ENCODE measurements at places on chromosomes 5 and 9. TPM values are rescaled to one million over a fixed set of nuclear protein-coding genes. Genes with fewer than 3 reads are reported as not detected.

DNA sequence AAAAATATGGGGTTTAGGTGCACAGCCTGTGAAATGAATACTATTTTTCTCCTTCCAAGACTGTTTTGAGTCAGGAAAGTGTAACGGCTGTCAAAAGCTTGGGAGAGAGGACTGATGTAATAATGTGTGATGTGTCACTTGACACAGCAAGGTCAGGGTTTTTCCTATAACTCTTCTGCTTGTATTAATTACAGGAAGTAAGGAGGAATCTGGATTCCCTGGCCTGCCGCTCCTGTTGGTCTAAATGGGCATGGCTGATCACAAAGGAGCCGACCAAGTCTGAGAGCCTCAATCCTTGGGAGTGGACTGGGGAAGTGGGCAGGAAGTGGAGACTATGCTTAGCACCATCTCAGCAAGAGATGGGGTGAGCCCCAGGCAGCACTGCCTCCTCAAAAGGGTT is 16.7 kb upstream of the SLC28A3 start:
- no peak overlapping the region for H3K4me3 ChIP-seq
- H3K27ac ChIP-seq, result no peak overlapping the region
- no peaks in the 10 kb centered on the region for H3K27me3 ChIP-seq
- H3K4me1 ChIP-seq, result no peaks in the 10 kb centered on the region
- DNase-seq, result peak; percentile 19

The ADGRD2 gene
- not detected for total RNA-seq

GRCh38 chr9:16627967-16628366 is 242.5 kb downstream of the BNC2 start:
- DNase-seq, result peak; percentile 97
- no peaks in the 10 kb centered on the region for H3K36me3 ChIP-seq
- H3K27me3 ChIP-seq, result no peaks in the 10 kb centered on the region
- peak overlapping the region; percentile 68 for H3K27ac ChIP-seq

DNA sequence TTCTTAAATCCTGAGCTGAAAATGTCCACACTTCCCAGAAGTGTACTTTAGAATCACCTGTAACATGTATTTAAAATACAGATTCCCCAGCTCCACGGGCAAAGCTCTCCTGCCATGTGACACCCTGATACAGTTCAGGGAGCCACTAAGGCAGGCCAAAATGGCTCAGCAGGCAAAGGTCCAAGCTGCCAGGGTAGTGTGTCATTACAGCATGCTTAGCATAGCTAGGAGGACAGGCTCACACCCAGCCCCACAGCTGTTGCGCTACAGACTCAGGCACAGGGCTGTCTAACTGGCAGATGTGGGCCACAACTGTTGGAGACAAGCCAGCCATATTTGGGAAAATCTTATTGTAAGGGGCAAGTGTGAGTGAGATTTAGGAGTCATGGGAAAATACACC is 73.0 kb downstream of the C9orf85 start:
- DNase-seq, result peak; percentile 84
- H3K27ac ChIP-seq, result no peak overlapping the region
- H3K4me1 ChIP-seq, result peaks cover 11% of the 10 kb centered on the region
- H3K36me3 ChIP-seq, result no peaks in the 10 kb centered on the region

The SLC6A7 gene
- not detected for total RNA-seq

The GPR151 gene
- not detected for total RNA-seq

DNA sequence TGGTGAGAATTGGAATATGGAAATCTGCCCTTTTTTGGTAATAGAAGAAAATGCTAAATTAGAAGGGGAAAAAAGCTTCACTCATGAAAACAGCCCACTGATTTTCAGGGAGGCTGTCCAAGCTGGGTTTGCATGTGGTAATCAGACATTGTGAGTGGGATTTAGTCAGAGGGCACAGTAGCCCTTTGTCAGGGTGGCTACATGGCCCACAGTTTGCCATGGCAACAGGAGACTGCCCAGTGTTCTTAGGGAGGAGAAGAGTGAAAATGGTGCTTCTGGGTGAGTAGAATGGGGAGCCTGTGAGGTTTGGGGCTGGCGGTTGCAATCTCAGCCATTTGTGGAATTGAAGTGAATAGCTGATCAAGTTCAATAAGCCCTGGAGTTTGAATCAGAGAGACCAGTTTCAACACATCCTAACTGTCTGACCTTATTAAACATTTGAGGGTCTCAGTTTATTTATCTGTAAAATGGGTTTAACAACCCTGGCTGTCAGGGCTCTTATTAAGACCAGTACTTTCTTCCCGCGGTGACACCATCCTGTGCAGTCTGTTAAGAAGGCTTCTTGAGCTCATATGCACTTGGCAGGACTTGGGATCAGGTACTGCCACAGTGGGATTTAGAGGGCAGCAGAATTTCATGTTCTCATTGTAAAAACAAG is 107.6 kb upstream of the TNC start:
- no peak overlapping the region for H3K27ac ChIP-seq
- H3K36me3 ChIP-seq, result 0 out of 2 replicates have a peak, but pooled peaks cover 4% of the 10 kb centered on the region
- no peaks in the 10 kb centered on the region for H3K4me1 ChIP-seq
- no peaks in the 10 kb centered on the region for H3K27me3 ChIP-seq

DNA sequence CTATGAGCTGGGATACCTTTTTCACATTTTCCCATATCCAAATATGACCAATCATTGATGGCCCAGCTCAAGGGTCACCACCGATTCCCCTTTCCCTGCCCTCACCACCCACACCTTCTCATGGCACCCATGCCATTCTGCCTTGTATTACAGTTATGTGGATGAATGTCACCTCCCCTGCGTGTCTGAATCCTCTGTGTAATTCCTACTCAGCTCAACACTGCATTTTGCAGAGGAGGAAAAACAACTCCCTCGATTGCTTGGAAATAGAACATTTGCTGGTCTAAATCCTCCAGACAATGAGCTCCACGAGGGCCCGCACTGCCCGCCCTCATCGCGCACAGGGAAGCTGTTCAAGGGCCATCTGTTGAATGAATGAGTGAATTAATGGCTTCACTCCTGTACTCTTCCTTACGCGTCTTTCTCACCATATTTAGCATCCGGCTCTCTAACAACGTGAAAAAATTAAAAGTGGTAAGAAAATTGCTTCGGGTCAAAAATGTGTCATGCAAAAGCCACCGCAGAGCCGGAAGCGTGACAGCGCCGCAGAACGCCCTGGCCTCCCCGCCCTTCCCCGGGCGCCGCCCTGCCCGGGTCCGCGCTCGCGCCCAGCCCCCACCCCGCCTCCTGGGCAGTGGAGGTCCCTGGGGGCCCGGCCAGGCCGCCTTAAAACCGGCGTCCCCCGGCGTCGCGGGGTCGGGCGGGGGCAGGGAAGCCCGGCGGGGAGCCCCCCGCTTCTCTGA is 704 bp downstream of the SUSD1 start:
- no peaks in the 10 kb centered on the region for H3K36me3 ChIP-seq
- H3K27me3 ChIP-seq, result no peaks in the 10 kb centered on the region
- H3K27ac ChIP-seq, result no peak overlapping the region
- peak; percentile 79 for DNase-seq
- H3K4me3 ChIP-seq, result peak overlapping the region; percentile 75

DNA sequence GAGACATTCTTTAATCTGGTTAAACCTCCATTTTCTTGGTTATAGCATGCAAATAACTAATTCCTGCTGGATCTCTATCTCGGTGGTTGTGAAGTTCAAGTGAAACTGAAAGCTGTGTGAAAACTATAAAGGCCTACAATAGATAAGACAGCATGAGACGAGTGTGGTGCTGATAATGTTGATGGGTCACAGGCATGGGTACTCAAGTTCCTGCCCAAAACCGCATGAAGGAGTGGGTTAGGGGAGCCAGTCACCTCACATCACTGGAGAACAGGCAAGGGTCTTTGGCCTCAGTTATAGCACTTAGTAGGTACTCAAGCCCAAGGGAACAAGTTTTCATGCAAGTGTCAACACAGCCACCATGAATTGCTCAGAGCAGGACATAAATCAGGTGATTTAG is 16.7 kb downstream of the HMHB1 start:
- H3K4me3 ChIP-seq, result no peak overlapping the region
- no peak overlapping the region for H3K27ac ChIP-seq
- DNase-seq, result no peak
- no peaks in the 10 kb centered on the region for H3K36me3 ChIP-seq
- no peaks in the 10 kb centered on the region for H3K27me3 ChIP-seq
- H3K4me1 ChIP-seq, result peaks cover 18% of the 10 kb centered on the region

The MARVELD2 gene
- 5.5 TPM for total RNA-seq

GRCh38 chr9:69963803-69964202 is 79.8 kb upstream of the MAMDC2 start:
- peak; percentile 42 for DNase-seq
- H3K36me3 ChIP-seq, result no peaks in the 10 kb centered on the region
- 0 out of 2 replicates have a peak overlapping the region, but pooled peaks have one; percentile 3 for H3K4me3 ChIP-seq
- H3K4me1 ChIP-seq, result peaks cover 16% of the 10 kb centered on the region
- no peaks in the 10 kb centered on the region for H3K27me3 ChIP-seq
